ENCODE measurements at places on chromosomes 3 and 15.

- no peak for DNase-seq
Observed at GRCh38 chr3:138314751-138315150, 14.9 kb downstream of the NME9 start.

DNA sequence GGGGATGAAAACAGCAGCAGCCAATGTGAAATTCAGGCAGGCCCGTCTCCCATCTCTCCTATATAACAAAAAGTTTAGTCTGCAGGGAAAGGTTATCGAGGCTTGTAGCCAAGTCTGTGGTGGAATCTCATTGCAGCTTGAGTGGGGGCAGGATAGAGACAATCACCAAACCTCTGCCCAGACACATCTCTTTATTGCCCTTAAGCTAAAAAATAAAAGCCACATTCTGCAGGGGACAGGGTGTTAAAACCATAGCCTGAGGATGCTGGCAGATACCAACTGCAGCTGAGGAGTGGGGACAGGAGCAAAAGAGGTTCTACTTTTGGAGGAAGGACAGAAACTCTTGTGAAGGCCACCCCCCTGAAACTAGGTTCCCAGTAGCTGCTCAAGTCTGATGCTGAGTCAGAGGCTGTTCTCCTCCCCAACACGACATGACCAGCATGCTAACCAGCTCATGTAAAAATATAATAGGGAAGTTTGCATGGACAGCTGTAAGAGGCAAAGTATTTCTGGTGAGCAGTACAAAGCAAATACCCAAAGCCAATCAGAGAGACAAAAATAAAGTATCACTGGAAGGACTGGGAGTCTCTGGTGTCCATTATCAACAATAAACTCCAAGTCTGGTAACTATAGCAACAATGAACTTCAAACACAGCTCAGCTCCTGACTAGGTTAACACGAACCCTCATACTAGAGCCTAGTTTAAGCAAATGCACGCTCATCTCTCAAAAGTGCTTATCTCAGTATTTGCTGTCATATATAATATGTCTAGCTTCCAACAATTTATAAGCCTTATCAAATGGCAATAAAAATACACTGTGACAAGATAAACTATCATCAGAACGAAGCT, 362.2 kb upstream of the SLCO3A1 start:
- DNase-seq = no peak

- peak; percentile 85 for DNase-seq
Observed at GRCh38 chr15:41013691-41014414, 60.6 kb downstream of the CHAC1 start.

DNA sequence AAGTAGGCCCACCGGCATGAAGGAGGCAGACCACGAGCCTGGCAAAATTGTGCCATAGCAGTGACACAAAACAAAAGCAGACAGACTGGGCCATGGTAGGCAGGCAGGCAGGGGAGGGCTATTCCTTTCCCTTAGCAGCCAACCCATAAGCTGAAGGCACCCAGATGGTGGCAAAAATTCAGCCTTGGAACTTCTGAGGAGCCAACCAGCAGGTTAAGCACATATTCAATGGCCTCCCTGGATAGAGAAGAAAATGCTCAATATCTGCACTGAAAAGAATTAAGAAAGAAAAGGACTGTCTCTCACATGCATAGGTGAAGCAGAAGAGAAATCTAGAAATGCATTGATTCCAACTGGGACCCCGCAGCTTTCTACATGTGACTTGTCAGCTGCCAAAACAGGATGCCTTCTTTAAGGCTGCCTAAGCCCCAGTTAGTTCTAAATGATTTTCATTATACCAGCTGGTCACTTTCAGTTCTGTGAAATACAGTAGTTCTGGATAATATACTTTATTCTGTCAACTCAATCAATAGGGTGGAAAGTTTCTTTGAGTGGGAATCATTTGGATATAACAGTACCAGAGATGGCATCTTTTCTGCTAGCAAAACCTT, 2.7 kb downstream of the PRICKLE2 start:
- no peak for DNase-seq

- no peak for DNase-seq
Observed at GRCh38 chr3:161700998-161701397, 204.4 kb downstream of the OTOL1 start.

GRCh38 chr3:104316118-104316517, 1050.6 kb upstream of the ALCAM start:
- DNase-seq = no peak

DNA sequence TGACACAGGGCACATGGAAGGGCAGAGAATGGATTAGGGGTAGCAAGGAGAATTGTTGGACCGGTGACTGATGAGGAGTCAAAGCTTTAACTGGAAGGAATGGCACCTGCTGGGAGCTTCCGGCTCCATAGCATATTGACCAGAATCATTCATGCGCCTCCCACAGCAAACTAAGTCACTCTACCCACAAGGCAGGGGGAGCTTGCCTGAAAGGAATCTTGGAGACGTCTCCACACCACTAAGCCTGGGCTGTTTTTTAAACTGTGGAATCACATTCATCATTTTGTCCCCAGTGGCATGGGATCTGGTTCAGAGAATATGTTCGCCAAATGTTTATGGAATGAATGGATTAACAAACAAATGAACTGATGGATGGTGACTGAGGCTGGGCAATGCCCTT, 57.0 kb upstream of the ITGA11 start:
- no peak for DNase-seq

- DNase-seq = no peak
Observed at GRCh38 chr3:129747136-129747535, 140.7 kb upstream of the PLXND1 start.

GRCh38 chr3:74267588-74268184, 346.8 kb downstream of the CNTN3 start:
- DNase-seq = peak; percentile 37

- DNase-seq = no peak
Observed at GRCh38 chr15:77671362-77672056, 38.8 kb upstream of the LINGO1 start.

DNA sequence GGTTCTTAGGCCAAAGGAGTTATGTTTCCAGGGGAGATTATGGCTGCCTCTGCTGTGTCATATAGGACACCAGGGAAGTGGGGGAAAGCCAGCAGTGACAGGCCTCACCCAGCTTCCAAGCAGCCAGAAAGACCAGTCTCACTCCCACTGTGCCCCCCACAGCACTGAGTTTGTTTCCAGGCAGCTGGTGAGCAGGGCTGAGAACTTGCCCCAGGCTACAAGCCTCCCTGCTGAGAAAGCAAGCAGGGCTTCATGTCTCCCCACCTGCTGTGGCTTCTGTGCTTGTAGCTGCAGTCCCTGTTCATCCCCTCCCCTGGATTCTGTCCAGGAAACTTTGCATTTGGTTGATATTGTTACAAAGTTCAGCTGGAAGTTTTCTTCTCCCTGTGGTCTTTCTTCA, 376.3 kb downstream of the PDCD6IP start:
- no peak for DNase-seq

GRCh38 chr15:90360746-90361145, 8.7 kb downstream of the ZNF774 start:
- DNase-seq = no peak

GRCh38 chr15:63554337-63554927, 42.8 kb upstream of the FBXL22 start:
- DNase-seq = no peak

- no peak for DNase-seq
Observed at GRCh38 chr3:7693976-7694375, 807.6 kb upstream of the LMCD1 start.

- DNase-seq = no peak
Observed at GRCh38 chr15:43165801-43166325, 19.3 kb upstream of the CCNDBP1 start.

DNA sequence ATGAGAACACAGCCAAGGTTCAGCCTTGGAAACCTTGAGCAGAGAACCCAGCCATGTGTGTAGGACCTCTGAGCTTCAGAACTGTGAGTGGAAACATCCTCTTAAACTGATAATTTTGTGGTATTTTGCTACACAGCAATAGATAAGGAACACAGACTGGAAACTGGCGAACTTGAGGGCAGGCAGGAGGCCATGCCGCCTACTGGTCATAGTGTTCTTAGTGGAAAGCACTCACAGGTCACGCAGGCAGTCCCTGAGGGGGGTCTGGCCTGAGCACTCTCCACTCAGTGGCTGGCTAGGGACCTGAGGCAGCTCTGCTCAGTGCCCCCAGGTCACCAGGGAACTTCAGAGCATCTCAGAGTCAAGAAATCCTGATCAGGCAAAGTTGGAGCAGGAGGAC, 9.7 kb upstream of the XIRP1 start:
- no peak for DNase-seq

- DNase-seq = no peak
Observed at GRCh38 chr3:125013095-125013494, 42.7 kb downstream of the HEG1 start.

- no peak for DNase-seq
Observed at GRCh38 chr3:12782172-12782815, 14.2 kb upstream of the CAND2 start.
